ENCODE measurements at places on chromosomes 11 and 22. TPM values are rescaled to one million over a fixed set of nuclear protein-coding genes. Genes with fewer than 3 reads are reported as not detected.

The GAS2 gene
- 0.40 TPM for total RNA-seq

The ANO9 gene
- not detected for total RNA-seq

The OR52N4 gene
- not detected for total RNA-seq

The CNTN5 gene
- not detected for total RNA-seq

The OR8G1 gene
- total RNA-seq, result not detected

The OR52I2 gene
- total RNA-seq, result not detected

The APOA1 gene
- total RNA-seq, result not detected

The LYVE1 gene
- total RNA-seq, result not detected

The NLRP14 gene
- total RNA-seq, result not detected

The NCAM1 gene
- total RNA-seq, result 38.7 TPM

The APOBEC3A gene
- not detected for total RNA-seq

The OR5B21 gene
- not detected for total RNA-seq

The ST13 gene
- total RNA-seq, result 203 TPM

The SDF2L1 gene
- total RNA-seq, result 49.7 TPM

The KLHL22 gene
- 31.6 TPM for total RNA-seq

The FGF4 gene
- total RNA-seq, result not detected

The NRIP3 gene
- 23.4 TPM for total RNA-seq

The MOV10L1 gene
- 0.23 TPM for total RNA-seq

The PRR5L gene
- 19.3 TPM for total RNA-seq

The ENTHD1 gene
- total RNA-seq, result not detected

The DLG2 gene
- total RNA-seq, result not detected

The TTC9C gene
- 31.8 TPM for total RNA-seq

The SLC22A12 gene
- total RNA-seq, result not detected

The GDPD4 gene
- not detected for total RNA-seq

The PGR gene
- total RNA-seq, result not detected

The SAA1 gene
- 1.7 TPM for total RNA-seq

The HPX gene
- not detected for total RNA-seq

The MMP12 gene
- total RNA-seq, result not detected

The SPI1 gene
- total RNA-seq, result not detected

The IGSF9B gene
- under 0.01 TPM for total RNA-seq

The BAIAP2L2 gene
- total RNA-seq, result 0.06 TPM

The MAPK8IP1 gene
- 11.7 TPM for total RNA-seq

The ARHGAP42 gene
- 7.4 TPM for total RNA-seq

The F2 gene
- not detected for total RNA-seq

The CEND1 gene
- total RNA-seq, result 2.4 TPM

The NPAS4 gene
- total RNA-seq, result not detected

The CAPRIN1 gene
- total RNA-seq, result 260 TPM

The ARHGEF17 gene
- total RNA-seq, result 15.7 TPM

The TNNT3 gene
- not detected for total RNA-seq

The NAALADL1 gene
- total RNA-seq, result not detected

The C11orf42 gene
- total RNA-seq, result not detected

The HSPB2 gene
- 1.6 TPM for total RNA-seq

The SREBF2 gene
- 37.9 TPM for total RNA-seq

The JHY gene
- 0.38 TPM for total RNA-seq

The YWHAH gene
- total RNA-seq, result 167 TPM

The PNPLA3 gene
- total RNA-seq, result 21.7 TPM

The P2RY2 gene
- not detected for total RNA-seq

The EXT2 gene
- 82.3 TPM for total RNA-seq

The DAGLA gene
- total RNA-seq, result 4.0 TPM

The OR51B4 gene
- not detected for total RNA-seq

The OR56B4 gene
- not detected for total RNA-seq

The GANAB gene
- 267 TPM for total RNA-seq

The HTR3B gene
- total RNA-seq, result not detected

The ACTN3 gene
- not detected for total RNA-seq

The BSX gene
- total RNA-seq, result not detected
